ENCODE measurements at places on chromosomes 11 and 22.

- no peak for DNase-seq
These were observed 100.5 kb downstream of the DSCAML1 start for GRCh38 chr11:117696540-117696939.

- no peak for DNase-seq
These were observed 123.4 kb upstream of the SEZ6L start for GRCh38 chr22:26045860-26046259.

DNA sequence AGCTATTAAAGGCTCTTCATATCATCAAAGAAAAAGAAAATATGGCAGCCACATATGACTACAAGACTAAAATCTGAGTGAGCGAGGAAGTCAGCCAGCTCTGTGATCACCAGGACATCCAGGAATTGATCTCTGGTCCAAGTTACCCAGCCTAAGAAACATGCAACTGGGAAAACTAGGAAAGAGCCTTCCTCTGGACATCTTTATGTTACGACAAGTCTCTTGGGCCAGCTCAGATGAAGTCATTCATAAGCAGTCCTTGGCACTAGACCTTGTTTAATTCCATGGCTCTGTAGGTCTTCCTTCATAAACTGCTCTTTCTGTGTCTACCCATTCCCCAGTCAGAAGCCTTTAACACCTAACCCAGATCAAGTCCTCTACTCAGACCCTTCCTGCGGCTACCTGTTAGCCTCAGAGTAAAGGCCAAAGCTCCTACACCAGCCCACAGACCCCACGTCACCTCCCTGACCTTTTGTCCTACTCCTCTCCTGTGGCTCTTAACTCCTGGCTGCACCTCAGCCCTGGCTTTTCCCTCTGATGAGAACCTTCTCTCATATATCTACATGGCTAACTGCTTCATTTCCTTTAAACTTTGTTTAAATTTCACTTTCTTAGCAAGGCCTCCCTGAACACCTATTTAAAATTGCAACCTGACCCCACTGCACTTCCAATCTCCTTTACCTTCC lies 134.0 kb downstream of the KIF18A start:
- no peak for DNase-seq

DNA sequence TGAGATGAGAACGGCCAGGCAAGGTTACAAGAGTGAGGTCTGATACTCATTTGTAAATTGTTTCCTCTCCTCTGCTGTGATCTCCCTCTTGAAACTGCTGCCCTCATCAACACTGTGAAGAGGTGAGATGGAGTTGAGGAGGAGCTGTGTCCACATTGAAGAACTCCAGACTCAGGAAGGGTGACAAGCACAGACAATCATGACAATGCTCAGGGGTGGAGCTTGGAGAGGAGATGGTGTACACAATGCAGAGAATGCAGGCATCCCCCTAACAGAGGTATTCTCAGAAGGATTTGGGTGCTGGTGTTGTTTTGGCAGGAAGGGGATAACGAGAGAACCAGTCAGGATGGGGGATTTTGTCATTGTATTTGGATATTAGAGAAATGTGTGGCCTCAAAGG lies 21.5 kb upstream of the MMP7 start:
- no peak for DNase-seq

- DNase-seq = no peak
These were observed 310.9 kb upstream of the ANO3 start for GRCh38 chr11:26021017-26021416.

GRCh38 chr11:78063440-78064181 lies at the start of gene THRSP:
TSS of gene THRSP (plus strand) at chr11:78063861. CDS start at chr11:78063882, 21 bp downstream.
- no peak for DNase-seq

GRCh38 chr11:68257477-68258362 lies 14.1 kb downstream of the C11orf24 start:
- DNase-seq = peak; percentile 97

DNA sequence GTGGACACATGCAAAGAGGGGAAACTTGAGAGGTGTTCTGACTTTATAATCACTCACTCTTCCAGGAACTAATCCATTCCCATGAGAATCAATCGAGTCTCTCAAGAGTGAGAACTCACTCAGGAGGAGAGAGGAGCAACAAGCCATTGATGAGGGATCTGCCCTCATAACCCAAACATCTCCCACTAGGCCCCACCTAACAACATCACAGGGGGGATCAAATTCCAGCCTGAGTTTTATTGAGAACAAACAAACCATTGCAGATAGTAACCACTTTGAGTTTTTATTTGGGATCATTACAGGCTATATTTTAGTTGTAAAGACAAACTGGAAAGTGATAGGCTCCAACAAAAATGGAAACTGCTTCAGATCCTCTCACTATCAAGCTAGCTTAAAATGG lies 328.8 kb upstream of the CTSC start:
- DNase-seq = no peak

DNA sequence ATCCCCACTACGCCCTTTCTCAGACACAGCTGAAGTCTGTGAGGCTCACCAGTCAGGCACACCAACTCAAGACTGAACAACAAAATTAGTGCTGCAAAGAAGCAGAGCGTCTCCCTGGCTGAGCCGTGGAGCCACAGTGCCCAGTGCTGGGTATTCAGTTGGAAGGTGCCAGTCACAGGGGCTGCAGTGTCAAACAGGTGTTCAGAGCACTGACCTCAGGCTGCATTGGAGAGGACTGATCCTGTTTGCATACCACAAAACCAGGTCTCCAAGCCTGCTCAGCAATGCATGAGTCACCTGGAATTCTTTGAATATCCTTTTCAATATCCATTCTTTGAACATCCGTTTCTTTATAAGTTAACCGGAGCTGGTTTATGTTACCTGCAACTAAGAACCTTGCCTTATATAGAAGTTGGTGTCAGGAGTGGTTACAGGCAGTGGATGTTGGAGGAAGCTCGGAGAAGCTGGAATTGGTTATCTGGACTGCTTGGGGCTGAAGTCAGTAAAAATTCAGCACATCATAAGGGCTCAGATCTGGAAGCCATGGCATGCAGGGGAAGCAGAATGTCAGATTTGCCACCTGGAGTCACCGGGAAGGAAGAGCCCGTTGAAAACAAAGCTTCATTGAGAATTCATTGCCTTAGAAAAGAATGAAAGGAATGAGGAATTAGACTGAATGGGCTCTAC lies 30.3 kb downstream of the PDGFB start:
- no peak for DNase-seq

- DNase-seq = no peak
These were observed 26.1 kb downstream of the TCIRG1 start for GRCh38 chr11:68064926-68065325.

DNA sequence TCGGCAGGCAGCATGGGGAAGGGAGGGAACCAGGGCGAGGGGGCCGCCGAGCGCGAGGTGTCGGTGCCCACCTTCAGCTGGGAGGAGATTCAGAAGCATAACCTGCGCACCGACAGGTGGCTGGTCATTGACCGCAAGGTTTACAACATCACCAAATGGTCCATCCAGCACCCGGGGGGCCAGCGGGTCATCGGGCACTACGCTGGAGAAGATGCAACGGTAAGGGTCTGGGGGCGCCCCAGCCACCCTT lies 204 bp downstream of the FADS2 start:
- DNase-seq = no peak

DNA sequence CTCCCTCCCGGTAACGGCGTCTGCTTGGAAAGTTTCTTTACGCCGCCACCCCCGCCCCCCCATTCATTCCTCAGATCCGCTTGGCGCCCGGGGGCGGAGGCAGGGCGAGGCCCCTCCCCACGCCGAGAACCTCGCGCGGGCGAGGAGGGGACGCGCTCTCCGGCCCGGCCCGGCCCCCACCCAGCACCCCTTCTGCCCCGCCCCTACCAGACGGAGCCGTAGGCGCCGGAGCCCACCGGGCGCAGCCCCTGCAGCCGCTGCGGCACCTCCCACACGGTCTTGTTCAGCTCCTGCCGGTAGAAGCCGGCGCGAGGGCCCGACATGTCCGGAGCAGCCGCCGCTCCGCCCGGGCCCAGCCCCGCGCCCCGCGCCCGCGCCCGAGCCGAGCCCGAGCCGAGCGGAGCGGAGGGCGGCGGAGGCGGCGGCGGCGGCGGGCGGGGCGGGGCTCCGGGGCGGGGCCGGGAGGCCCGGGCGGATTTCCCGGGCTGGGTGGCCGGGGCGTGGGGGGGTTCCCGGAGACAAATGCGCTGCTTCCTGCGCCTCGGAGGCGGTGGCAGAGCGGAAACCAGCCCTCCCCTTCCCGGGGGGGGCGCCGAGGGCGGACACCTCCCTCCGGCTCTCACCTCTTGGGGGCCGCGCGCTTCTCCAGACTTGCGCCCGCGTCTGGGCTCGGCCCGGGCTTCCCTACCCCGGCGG lies at the start of gene MAPK11:
TSS of gene MAPK11 (minus strand) at position 411 of the 696 bp plus-strand sequence. CDS start at position 323, 88 bp downstream.
- DNase-seq = peak; percentile 58

DNA sequence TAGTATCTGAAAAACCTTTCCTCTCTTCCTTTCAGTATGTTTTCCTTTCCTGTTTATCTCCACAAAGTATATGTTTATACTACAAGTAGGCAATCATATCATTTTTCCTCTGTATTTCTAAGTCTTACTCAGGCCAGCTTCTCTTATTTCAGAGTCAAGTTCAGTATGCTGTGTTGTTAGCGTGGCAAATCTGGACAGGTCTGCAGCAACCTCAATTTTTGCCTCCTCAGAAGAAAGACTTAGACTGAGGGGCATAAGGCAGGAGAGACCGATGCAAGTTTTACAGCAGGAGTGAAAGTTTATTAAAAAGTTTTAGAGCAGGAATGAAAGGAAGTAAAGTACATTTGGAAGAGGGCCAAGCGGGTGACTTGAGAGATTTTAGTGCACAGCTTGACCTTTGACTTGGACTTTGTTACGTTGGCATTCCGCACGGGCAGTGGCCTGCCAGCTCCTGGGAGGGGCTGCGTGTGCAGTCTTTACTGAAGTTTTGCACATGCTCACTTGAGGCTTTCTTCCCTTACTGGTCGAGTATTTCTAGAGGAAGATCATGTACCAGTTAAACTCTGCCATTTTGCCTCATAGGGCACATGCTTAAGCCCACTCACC lies 343.2 kb downstream of the NTM start:
- no peak for DNase-seq

- DNase-seq = no peak
These were observed 1484.2 kb downstream of the BRD1 start for GRCh38 chr22:48343461-48343860.

All from activated CD4-positive, alpha-beta T cell treated with anti-CD3 and anti-CD28 coated beads, Interleukin-2, amount 50 U/mL, for 1 hour (primary cell).